ENCODE measurements at places on chromosomes 5 and 9. TPM values are rescaled to one million over a fixed set of nuclear protein-coding genes. Genes with fewer than 3 reads are reported as not detected.

DNA sequence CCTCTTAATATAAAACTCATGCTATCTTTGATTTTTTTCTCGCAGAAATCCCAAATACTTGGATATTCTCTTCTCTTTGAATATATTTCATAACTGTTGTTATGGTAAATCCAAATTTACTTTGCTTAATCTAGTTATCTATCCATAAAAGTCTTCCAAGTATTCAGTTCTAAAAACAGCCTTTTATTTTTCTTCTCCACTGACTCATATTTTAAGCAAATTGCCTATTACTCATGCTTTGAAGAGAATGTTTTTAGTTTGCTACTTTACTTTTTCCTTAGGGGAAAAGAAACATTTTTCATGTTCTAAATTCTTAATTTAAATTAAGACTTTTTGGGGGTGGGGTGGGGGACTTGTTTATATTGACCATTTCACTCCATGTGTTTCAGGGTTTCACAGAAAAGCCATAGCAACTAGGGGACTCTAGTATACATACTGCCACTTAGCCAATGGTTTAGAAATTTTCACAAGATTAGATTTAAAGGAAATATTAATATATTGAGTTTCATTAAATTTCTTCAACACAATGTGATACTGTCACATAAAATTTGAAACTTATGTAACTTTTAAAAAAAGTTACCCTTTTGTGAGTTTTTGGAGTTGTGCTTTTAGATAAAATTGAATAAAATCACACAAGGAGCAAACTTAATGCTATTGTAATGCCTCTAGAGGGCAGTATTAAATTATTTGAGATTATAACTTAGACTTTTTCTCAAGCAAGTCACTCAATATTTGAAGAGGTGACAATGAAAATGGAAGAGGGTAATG is 545.8 kb upstream of the ARRDC3 start:
- no peaks in the 10 kb centered on the region for H3K36me3 ChIP-seq
- H3K4me1 ChIP-seq: no peaks in the 10 kb centered on the region
- H3K4me3 ChIP-seq: no peak overlapping the region
- H3K27me3 ChIP-seq: no peaks in the 10 kb centered on the region
- peak; percentile 1 for DNase-seq

- H3K4me1 ChIP-seq: no peaks in the 10 kb centered on the region
- no peak for DNase-seq
- H3K27ac ChIP-seq: no peak overlapping the region
- no peaks in the 10 kb centered on the region for H3K36me3 ChIP-seq
- no peak overlapping the region for H3K4me3 ChIP-seq
These were observed 36.0 kb downstream of the FOXD1 start for GRCh38 chr5:73412597-73412988.

PDGFRB gene
- polyA plus RNA-seq: 0.03 TPM

- no peak for DNase-seq
- no peaks in the 10 kb centered on the region for H3K4me1 ChIP-seq
- H3K4me3 ChIP-seq: no peak overlapping the region
- H3K27ac ChIP-seq: no peak overlapping the region
- no peaks in the 10 kb centered on the region for H3K36me3 ChIP-seq
These were observed 169.7 kb downstream of the GOLPH3 start for GRCh38 chr5:32004404-32004803.

DNA sequence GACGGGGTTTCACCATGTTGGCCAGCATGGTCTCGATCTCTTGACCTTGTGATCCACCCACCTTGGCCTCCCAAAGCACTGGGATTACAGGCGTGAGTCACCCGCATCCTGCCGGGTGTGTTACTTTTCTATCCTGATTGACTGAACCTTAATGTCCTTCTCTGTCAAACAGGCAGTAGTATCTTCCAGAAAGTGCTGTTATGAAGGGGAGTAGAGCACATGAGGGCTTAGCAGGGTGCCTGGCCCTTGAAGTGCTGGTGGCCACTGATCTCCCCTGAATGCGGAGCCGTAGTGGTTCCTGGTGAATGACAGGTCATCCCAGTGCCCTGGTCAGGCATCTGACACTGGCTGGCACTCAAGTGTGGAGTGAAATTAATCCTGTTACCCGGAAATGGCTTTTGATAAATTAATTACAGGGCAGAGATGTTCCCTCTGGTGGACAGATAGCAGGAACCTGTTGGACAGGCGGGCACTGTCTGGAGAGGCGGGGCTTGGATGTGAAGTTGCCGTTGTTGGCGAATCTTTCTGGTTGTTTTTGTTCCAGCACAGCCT is 28.4 kb downstream of the PRRC2B start:
- H3K36me3 ChIP-seq: peaks cover 9% of the 10 kb centered on the region
- peak overlapping the region; percentile 7 for H3K4me3 ChIP-seq

MAP1B gene
- 0.14 TPM for polyA plus RNA-seq

DNA sequence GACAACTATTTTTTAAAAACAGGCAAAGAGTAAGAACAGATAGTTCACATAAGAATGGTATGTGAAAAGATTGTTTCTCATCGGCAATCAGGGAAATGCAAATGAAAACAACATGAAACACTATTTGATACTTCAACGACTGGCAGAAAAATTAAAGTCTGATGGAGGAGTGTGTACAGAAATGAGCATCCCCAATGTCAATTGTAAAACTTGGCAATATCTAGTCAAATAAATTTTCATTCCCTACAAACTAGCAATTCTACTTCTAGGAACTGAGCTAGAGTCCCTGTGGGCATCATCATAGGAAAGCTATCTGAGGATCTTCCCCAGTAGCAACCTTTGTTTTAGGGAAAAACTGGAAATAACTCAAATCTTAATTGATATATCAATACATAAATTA is 29.0 kb upstream of the MAP3K1 start:
- no peak for DNase-seq
- H3K4me1 ChIP-seq: no peaks in the 10 kb centered on the region
- H3K27me3 ChIP-seq: no peaks in the 10 kb centered on the region

DNA sequence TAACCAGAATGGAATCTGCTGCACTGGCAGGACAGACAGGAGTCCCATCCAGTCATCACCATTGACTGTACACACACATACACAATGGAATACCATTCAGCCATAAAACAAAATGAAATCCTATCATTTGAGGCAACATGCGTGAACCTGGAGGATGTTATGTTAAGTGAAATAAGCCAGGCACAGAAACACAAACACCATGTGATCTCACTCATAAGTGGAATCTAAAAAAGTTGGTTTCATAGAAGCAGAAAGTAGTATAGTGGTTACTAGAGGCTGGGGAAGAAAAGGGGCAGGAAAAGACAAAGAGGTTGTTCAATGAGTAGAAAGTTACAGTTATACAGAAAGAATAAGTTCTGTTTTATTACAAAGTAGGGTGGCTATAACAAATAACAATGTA is 884.0 kb upstream of the ACO1 start:
- no peaks in the 10 kb centered on the region for H3K27me3 ChIP-seq
- no peaks in the 10 kb centered on the region for H3K4me1 ChIP-seq
- H3K4me3 ChIP-seq: no peak overlapping the region
- no peaks in the 10 kb centered on the region for H3K36me3 ChIP-seq
- DNase-seq: no peak
- no peak overlapping the region for H3K27ac ChIP-seq

GRCh38 chr5:179806250-179807048 is at the start of gene MGAT4B:
Gene MGAT4B (minus strand): TSS chr5:179806866. CDS start chr5:179806583, 283 bp downstream.
- H3K4me3 ChIP-seq: no peak within 1 kb of the TSS
- H3K4me1 ChIP-seq: peaks cover 34% of the 10 kb centered on the region
- no peaks in the 10 kb centered on the region for H3K36me3 ChIP-seq
- peak within 1 kb of the TSS; percentile 72 for H3K27ac ChIP-seq
- DNase-seq: peak; percentile 85

GRCh38 chr5:37851305-37851704 is 11.5 kb upstream of the GDNF start:
- H3K27me3 ChIP-seq: no peaks in the 10 kb centered on the region
- H3K27ac ChIP-seq: no peak overlapping the region
- no peaks in the 10 kb centered on the region for H3K4me1 ChIP-seq

GRCh38 chr5:150112201-150113046 is 26.1 kb upstream of the CSF1R start:
- H3K27me3 ChIP-seq: no peaks in the 10 kb centered on the region
- H3K36me3 ChIP-seq: no peaks in the 10 kb centered on the region
- no peak overlapping the region for H3K4me3 ChIP-seq
- H3K27ac ChIP-seq: no peak overlapping the region

DNA sequence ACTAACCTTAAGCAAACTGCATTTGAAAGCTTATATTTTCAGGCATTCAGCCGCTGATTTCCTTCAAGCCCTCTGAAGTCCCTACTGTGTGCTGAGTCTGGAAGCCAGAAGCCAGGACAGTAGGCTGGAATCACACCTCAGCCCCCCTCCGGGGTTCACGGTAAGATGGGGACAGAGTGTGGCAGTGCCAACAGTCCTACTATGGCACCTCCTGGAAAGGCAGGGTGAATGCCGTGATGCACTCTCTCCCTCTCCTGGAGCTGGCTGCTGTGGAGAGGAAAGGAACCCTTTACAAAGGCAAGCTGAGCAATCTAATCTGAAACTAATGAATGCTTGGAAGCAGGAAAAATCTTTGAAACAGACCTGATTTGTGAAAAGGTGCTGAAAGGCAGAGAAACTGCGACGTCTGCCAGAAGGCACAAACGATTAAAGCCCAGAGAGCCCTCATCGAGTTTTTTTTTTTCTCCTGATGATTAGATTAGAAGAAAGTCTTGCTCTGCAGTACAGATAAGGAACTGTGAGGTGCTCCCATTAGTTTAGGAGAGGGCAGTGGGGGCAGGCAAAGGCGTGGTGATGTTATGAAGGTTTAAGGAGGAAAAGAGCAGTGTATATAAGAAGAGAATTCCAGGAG is 21.0 kb downstream of the ANKH start:
- H3K4me1 ChIP-seq: peaks cover 9% of the 10 kb centered on the region
- H3K4me3 ChIP-seq: no peak overlapping the region
- no peaks in the 10 kb centered on the region for H3K27me3 ChIP-seq
- no peak for DNase-seq
- H3K36me3 ChIP-seq: peaks cover 42% of the 10 kb centered on the region

TMEM141 gene
- 32.9 TPM for polyA plus RNA-seq

DNA sequence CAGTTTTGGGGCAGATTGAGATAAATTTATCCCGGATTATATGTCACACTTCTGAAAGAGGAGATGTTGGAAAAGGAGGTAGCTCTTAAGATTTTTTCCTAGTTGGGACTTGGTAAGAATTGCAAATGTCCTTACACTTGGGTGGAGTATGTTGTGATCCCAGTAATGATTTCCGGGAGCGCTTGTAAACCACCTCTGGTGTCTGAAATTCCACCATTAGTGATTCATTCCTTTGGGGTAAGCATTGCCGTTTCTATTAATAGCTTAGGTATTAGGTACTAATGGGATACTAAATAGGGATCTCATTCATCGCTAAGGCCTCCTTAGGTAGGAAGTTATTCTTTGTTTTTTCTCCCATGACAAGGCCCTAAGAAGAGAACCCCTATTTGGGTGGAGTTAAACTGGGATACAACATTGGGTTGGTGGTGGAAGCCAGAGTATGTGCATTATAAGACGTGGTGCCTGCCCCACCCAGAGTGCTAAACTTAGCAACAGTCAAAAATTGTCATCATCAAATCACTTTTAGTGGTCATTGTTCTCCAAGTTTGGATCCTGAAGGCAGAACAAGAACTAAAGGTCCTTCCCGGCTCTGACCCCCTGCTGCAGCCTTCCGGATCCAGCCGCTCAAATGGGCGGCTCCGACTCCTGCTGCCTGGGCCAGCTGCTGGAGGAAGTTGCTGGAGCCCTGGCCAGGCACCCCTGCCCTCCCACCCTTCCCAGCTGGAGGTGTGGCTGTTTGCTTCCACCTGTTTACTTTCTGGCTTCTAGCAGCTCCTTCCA is 31.7 kb upstream of the DAB2IP start:
- DNase-seq: no peak
- H3K4me3 ChIP-seq: no peak overlapping the region
- H3K36me3 ChIP-seq: no peaks in the 10 kb centered on the region
- H3K27me3 ChIP-seq: no peaks in the 10 kb centered on the region
- H3K4me1 ChIP-seq: no peaks in the 10 kb centered on the region
- H3K27ac ChIP-seq: no peak overlapping the region

DNA sequence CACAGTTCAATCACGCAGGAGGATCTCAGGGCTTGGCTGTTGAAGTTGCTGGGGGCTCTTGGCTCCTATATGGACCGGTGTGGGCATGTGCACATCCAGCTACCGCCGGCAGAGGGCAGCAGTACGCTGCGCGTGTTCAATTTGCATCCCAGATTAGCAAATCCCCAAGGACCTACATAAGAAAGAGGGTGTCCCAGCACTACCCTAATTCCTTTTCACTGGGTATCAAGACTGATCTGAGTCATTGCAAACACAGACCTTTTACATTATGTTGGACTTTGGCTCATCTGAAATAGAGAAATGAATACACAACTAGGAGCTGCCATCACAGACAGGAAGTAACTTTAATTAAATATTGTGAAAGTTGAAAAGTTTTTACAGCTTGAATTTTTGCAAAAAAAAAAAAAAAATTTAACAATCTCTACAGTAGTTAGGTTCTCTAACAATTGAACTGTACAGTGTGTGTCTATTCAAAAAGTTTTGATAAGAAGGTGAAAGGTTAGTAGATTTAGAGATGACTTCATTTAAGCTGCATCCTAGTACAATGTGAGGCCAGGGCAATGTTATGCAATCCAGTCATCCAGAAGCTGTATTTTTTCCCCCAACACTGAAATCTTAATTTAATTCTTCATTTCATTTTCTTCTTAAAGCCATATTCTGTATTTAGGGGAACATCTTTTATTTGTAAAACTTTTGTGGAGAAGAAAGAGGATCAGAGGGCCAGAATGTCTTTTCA is 404.0 kb downstream of the EBF1 start:
- no peak overlapping the region for H3K27ac ChIP-seq
- H3K36me3 ChIP-seq: no peaks in the 10 kb centered on the region
- peaks cover 2% of the 10 kb centered on the region for H3K27me3 ChIP-seq

PTPN3 gene
- 0.03 TPM for polyA plus RNA-seq

DNA sequence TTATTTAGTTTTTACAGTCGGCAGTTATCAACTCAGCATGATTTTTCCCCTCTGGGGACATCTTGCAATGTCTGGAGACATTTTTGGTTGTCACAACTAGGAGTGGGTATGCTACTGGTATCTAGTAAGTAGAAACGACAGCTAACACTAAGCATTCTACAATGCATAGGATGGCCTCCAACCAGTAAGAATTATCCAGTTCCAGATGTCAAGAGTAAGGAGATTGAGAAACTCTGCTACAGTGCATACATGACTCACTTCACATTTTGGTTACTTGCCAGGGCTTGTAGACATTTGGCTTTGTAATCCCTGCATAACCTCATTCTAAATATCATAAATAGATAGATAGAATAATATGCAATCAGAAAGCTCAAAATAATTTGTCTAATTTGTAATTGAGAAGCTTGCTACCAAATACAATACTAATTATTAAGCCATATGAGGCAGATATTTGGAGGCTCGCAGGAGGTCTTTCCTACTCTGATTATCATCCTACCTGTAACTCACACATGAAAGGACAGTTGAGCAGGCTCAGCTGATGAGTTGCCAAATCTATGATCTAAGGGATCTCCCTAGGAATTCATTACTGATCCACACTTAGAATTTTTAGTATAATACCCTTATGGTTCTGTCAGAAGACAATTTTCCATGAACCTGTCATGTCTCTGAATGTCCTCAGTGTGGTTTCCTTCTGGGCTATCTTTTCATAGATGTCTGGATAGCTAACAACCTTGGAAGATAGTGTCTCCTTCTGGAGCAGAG is 346.9 kb upstream of the TLE4 start:
- H3K4me1 ChIP-seq: no peaks in the 10 kb centered on the region
- no peak for DNase-seq
- H3K36me3 ChIP-seq: no peaks in the 10 kb centered on the region
- no peak overlapping the region for H3K4me3 ChIP-seq

RCL1 gene
- 19.2 TPM for polyA plus RNA-seq
